ENCODE measurements at places on chromosomes 7 and 10. TPM values are rescaled to one million over a fixed set of nuclear protein-coding genes. Genes with fewer than 3 reads are reported as not detected.

The LGI1 gene
- 7.1 TPM for polyA plus RNA-seq

The DPP6 gene
- 44.4 TPM for polyA plus RNA-seq

The CC2D2B gene
- 1.8 TPM for polyA plus RNA-seq

The MUC12 gene
- polyA plus RNA-seq: 0.38 TPM

The ANKRD61 gene
- polyA plus RNA-seq: 2.8 TPM

The CABCOCO1 gene
- 1.9 TPM for polyA plus RNA-seq

The SUN3 gene
- polyA plus RNA-seq: 0.22 TPM

The SEMA4G gene
- polyA plus RNA-seq: 67.6 TPM

The SPDYE17 gene
- not detected for polyA plus RNA-seq

- no peak for DNase-seq
These were observed 194.2 kb downstream of the GPAM start for GRCh38 chr10:111989136-111989911.

DNA sequence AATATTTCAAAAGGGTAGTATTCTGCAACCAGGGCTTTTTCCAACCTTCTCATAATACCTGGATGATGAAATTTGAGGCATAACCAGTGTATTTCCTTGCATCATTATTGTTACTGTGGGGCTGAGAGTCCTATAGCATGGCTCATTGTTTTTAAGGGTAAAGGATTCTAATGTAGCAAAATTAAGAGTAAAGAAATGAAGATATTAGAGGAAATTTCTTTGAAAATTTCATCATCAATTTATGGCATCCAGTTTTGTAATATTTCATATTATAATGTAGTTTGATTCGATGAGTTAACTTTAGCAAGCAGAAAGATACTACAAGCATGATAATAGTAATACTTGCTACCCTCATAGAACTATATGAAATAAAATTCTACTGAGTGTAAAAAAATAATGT is 387.3 kb upstream of the LRGUK start:
- no peak for DNase-seq

DNA sequence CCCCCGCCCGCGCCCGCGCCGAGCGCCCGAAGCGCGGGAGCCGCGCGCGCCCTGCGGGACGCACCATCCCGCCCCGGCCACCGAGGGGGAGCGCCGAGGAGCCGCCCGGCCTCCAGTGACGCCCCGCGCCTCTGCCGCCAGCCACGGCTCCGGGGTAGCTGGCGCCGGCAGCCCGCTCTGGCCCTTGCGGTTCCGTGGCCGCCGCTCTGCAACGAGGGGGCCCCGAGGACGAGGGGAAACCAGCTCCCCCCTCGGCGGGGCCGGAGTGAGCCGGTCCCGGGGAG is at the start of gene PAXIP1:
Gene PAXIP1, minus strand, starts transcription at position 33 of the 284 bp plus-strand sequence. CDS start 195 bp downstream, outside the sequence.
- DNase-seq: peak; percentile 62

DNA sequence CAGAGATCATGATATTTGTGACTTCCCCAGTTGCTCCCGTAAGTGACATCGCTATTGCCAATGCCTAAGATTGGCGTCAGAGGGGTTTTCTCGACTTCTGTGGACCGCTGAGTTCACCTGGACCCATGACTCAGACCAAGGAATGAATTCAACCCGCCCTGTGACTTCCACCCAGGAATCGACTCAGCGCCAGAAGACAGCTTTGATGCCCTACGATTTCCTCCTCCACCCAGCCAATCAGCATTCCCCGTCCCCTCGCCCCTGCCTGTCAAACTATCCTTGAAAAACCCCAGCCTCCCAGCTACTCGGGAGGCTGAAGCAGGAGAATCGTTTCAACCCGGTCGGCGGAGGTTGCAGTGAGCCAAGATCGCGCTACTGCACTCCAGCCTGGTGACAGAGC is 58.3 kb downstream of the MICALL2 start:
- no peak for DNase-seq

GRCh38 chr10:127210936-127211466 is 14.6 kb upstream of the INSYN2A start:
- DNase-seq: no peak

DNA sequence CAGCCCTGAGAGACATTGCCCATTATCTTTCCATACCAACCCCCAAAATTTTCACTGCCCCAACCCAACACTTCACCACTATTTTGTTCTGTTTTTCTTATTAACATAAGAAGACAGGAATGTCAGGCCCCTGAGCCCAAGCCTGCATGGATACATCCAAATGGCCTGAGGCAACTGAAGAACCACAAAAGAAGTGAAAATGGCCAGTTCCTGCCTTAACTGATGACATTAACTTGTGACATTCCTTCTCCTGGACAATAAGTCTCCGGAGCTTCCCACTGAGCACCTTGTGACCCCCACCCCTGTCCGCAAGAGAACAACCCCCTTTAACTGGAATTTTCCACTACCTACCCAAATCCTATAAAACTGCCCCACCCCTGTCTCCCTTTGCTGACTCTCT is 1076.4 kb upstream of the GHITM start:
- DNase-seq: no peak

DNA sequence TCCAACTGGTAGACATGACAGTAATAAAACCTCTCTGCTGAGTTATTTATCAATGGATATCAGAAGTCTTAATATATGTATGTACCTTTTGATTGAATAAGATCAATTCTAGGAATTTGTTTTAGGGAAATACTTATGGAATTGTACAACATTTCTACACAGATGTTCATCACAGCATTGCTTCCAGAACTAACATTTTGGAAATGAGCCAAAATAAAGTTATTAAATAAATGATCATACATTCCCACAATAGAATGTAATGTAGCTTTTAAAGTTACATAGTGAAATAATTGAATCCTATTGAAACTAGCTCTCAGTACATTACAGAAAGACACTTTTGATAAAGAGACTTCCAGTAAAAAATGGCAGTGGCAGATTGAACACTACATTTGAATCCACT is 481.6 kb upstream of the LRRN3 start:
- no peak for DNase-seq

DNA sequence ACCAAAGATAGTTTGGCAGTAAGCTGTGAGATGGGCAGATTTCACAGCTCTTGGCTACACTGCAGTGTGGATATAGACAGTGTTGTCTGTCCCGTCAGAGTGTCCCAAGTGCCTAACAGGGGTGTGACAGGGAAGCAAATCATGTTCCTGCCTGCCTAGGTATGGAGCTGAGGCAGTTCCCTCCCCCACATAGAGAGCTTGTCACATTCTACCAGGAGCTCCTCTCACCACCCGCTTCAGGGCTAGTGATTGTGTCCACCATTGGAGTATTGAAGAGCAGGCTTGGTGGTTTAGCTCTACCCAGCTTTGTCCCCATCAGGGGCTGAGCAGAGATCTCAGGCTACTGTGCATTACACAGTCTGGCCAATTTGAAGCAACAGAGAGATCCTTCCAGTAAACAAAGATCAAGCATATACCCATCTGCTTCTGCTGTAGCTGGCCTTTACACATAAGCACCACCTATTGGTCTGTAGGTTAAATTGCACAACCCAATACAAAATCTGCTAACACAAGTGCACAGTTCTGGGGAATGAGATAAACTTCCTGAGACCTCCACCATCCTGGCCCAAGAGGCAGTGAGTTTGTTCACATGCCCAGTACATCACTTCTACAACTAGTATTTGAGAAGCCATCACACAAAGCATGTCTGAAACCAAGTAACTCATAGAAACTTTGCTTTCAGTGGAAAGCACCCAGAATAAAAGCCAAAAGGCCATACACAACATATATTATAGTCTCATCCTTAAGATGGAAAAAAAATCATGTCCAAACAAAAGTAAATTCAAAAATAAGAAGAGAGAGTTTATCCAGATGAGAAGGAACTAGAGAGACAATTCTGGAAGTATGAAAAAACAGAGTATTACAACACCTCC is 67.3 kb downstream of the GLCCI1 start:
- DNase-seq: no peak

DNA sequence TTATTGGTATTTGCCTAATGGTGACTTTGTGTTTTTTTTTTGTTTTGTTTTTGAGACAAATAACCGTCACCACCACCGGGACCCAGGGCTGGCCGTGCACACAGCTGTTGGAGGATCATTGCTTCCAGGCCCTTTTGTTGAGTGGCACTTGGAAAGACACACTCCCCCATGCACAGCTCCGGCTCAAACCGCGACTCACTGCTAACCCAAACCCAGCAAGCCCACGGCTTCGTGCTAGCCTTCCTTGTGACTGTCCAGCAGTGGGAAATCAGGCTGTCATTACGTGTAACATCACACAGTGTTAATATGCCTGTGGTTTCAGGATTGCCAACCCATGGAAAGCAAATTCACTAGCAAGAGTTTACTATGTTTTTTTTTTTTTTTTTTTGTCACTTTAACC is 17.4 kb downstream of the BNIP3 start:
- DNase-seq: no peak

GRCh38 chr10:15898046-15898445 is 37.7 kb upstream of the MINDY3 start:
- DNase-seq: no peak

- DNase-seq: no peak
These were observed 40.4 kb downstream of the AUTS2 start for GRCh38 chr7:69638674-69639073.

DNA sequence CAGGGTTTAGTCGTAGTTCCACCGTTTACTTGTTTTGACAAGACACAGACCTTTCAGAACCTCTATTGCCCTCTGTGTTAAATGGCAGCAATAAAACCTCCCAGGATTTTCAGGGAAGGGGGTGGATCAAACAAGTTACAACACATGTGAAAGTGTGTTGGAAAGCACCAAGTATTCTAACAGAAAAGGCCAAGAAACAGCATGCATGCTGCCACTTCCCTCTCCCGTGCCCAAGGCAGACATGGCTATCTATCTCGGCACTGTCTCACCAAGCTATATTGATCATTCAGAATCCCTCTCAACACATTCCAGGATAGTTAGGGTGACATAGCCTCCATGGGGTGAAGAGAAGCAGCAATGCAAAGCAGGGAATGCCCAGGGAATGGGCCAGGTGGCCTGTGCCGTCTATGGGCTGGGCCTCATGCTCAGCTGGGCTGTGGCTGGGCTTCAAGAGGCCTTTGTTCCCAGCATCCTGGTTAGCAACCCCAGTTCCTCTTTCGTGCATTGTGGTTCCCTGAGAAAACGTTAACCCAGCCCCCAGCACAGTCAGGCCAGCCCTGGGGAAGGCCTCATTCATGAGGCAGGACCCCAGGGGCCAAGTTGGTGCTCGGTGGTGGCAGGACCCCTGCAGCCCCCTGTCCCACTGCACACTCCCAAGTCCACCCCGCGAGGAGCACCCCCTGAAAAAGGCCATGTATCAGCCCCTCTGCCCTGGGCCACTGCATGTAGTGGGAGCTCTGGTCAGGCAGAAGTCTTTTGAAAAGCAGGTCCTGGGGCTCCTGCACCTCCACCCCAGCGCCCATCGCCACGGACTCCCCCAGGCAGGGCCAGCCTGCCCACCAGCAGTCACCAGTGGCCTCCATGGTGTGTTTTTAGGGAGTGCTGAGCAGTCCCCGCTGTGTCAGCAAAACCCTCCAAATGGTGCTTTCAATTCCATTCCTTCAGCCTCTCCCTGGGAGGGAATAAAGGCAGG is 25.5 kb downstream of the VSIR start:
- no peak for DNase-seq

GRCh38 chr10:72727130-72727529 is 35.2 kb downstream of the MCU start:
- DNase-seq: no peak

DNA sequence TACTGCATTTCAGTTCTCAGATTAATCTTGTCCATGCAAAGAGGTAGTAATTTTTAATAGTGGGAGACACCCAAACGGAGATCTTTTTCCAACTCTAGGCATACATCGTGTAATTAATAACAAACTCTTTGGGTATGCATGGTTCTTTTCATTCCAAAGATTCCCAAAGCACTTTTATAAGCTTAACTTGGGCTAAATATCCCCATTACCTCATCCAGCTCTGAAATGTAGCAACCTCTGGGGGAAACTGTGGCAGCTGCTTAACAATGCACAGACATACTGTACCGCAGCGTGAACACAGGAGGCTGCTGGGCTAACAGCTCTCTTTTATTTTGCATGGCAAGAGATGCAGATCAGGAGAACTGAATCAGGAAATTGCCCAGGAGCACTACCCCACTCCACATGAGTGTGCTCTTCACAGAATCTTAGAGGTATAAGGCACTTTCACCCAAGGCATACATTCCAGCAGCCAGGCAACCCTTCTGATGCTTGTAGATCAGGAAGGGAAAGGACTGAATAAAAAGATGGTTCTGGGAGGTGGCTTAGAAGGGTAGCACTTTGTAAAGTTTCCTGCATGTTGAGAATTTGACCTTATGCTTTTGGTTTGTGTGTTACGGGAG is 114.4 kb upstream of the GLI3 start:
- DNase-seq: no peak

GRCh38 chr7:85840554-85840953 is 653.7 kb upstream of the SEMA3D start:
- DNase-seq: no peak

DNA sequence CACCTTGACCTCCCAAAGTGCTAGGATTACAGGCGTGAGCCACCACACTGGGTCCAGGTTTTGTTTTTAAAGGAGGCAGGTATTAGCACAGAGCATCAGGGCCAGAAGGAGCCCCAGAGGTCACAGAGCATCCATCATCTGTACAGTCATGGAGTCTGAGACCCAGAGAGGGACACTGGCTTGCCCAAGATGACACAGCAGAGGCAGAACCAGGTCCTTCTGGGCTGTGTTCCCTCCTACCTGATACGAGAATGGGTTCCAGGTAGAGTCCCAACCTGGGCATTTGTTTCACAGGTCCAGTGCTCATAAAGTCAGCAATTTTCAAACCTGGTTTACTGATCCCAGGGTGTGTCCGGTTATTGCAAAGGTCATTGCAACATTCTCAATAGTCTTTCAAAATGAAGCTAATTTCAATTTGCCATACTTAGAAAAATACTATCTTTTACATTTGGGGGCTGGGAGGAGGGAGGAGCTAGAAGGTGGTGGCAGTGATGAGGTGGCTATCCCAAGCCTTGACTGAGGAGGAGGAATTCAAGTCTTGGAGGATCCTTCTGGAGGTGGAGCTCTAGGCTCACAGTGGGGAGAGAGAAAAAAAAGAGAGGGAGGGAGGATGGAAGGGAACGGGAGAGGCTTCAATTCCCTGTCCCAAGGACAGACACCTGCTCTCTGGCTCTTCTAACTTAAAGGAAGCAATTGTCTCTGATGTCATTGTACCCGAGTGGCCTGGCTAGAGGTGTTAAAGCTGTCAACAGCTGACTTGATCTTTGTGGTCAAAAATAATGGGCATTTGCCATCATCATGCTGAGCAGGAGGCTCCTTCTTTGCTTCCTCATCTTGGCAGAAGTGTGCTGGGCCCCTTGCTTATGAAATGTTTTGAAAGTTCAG is 8.1 kb downstream of the MXI1 start:
- no peak for DNase-seq

DNA sequence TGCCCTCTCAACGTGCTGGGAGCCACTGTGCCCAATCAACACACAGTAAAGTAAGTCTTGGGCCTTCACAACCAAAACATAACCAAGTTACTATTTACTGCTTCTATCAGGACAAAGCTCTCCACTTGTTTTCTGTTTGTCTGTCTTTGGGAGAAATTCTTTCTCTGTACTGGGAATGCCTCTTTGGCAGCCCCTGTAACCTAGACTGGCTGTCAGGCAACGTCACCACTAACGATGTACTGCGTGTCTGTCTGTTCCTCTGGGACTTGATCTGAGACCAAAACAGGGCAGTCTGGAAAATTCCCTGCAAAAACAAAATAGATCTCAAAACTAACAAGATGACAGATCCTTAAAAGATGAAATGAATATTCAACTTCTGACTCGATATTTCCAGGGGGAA is 113.0 kb downstream of the SMURF1 start:
- DNase-seq: no peak
